ENCODE measurements at places on chromosomes 16 and 17.

DNA sequence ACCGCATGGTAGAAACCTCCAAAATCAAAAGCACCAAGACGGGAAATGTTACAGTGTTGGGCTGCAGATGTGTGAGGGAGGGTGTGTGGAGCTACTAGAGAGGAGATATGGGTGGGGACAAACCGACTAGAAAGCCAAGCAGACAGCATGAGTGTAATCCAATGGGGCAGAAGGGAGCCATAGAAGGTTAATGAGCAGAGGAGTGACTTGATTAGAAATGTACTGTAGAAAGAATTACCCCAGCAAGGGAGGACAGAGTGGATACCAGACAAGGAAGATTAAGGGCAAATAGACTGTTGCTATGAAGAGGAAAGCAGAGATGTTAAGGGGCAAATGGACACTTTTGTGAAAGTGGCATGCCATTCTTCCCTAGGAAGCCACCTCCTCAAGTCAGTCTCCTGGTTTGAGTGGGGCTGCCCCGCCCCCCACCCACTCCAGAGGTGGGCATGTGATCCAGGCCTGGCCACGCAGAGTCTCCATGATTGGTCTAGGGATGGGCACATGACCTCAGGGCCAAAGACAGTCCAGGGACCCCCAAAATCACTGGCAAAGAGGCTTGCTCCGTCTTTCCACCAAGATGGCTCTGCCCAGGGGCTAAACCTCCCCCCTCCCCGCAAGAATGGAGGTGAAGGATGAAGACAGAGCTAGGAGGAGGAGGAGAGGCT lies 4.3 kb downstream of the COTL1 start:
- no peak for DNase-seq

DNA sequence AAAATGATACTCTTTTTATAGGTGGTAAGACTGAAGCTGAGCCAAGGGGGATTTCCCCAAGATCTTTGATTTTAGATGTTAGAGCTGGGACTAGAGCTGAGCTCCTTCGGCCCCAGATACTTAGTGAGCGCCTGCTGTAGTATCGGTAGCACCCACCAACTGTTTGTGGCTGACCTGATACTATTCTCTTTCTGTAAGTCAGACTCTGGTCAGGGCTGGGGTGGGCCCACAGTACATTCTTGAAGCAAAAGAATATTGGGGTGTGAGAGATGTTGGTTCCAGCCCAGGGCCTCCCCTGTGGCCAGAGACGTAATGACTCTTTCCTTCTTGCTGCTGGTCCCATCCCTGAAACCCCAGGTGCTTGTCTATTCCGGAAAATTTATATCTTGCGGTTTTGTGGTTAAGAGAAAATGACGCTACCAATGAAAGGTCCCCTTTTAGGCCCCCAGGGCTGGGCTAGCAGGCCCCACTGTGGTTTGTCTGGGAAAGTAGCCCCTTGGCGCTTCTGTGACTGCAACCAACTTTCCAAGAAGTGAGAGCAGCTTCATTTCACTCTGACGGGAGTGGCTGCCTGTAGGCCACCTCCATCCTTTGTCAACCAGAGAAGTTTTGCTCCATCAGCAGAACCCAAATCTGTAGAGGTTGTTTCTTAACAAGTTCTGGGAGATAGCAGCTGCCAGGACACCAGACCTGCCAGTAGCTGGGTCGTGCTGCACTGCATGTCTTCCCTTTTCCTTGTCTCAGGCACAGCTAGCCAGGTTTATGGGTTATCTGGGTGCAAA lies 86.4 kb upstream of the LGALS9 start:
- DNase-seq, result peak; percentile 60

DNA sequence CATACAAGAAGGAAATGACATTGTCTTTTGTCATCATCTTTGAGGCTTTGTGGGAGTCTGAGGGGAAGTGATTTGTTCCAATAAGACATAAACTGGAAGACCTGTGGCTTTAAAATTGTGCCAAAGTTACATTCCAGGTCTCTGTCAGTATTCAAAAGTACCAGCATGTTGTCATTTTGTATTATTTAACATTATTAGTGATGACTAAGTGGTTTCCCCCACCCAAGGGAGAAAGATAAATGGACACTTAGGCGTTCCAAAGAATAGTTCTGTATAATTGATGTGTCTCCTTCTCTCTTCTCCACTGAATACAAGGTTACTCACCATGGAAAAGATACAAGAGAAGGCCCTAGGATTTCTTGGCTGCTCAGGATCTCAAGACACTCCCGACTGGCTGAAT lies 3.8 kb downstream of the CFAP97D1 start:
- DNase-seq, result no peak

DNA sequence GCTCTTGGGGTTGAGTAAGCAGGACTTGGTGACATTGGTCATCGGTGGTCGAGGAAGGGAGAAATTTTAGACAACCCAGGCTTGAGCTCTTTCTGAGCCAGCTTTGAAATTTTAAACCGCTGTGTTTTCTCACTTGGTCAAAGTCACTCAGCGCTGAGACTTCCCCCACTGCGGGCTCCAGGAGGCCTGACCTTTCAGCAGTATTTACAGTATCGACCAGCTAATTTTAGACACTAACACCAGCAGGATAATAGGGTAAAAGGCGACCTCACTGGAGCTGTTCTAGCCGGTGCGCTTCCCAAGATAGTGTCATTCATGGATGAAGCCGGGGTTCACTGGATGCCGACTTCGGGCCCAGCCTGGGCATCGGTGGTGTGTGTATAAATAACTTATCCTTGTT lies 29.7 kb upstream of the WSCD1 start:
- DNase-seq, result no peak

DNA sequence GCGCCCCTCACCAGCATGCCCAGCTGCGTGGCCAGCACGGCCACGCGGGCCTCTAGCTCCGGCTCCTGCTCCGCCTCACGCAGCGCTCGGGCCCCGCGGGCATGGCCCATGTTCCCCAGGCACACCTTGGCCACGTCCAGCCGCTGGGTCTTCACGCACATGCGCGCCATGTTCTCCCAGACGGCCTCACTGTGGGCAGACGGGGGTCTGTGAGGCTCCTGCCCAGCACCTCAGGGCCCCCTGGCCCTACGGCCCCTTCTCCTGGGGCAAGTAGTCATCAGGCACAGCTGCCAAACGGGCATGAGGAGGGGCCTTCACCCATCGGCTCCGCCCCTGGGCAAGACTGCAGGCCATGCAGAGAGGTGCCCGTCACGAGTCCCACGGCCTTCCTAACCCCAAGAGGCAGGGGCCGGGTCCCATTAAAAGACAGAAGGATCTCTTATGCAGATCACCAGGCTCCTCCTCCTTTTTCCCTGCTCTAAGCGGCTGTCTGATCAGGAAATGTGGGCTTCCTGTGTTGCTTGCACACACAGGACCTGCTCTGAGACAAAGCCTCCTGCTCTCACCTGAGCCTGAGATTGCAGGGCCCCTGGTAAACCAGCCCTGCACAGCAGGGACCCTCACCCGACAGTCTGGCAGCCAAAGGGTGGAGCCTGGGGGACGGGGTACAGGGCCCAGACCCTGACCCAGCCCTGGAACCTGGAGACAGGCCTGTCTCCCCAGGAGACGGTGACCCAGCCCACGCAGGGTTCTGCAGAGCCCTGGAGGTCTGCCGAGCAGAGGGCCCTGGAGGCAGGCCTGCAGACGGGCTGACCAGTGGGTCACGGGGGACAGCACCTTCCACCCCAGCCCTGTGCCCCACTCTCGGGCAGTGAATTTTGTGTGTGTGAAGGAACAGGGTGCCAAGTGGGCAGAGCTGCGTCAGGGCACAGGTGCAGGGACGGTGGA lies 6.6 kb upstream of the TMEM204 start:
- no peak for DNase-seq

GRCh38 chr16:55660026-55660425 lies 4.2 kb downstream of the SLC6A2 start:
- DNase-seq, result no peak

DNA sequence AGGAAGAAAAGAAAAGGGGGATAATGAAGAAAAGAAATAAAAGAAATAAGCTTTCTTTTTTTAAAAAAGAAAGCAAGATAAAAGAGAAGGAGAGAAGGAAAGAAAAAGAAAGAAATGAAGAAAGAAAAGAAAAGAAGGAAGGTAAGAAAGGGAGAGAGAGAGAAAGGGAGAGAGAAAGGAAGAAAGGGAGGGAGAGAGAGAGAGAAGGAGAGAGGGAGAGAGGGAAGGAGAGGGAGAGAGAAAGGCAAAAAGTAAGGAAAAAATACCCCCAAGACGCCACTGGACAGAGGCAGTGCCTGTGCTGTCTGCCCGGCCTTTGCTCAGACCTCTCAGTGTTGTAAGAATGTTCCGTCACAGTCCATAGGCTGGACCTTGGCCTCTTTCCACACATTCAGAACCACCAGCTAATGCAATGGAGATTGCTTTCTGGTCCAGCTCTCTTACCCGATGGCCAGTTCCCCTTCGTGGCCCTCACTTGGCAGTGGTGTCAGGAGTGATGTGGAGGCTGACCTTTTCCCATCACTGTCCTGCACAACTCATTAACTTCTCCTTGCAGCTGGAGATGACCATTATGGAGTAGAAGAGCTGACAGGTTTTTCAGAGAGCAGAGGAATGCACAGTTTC lies 14.3 kb upstream of the HNF1B start:
- DNase-seq, result no peak

- no peak for DNase-seq
Measured at GRCh38 chr17:78818932-78819331, 21.7 kb downstream of the USP36 start.

DNA sequence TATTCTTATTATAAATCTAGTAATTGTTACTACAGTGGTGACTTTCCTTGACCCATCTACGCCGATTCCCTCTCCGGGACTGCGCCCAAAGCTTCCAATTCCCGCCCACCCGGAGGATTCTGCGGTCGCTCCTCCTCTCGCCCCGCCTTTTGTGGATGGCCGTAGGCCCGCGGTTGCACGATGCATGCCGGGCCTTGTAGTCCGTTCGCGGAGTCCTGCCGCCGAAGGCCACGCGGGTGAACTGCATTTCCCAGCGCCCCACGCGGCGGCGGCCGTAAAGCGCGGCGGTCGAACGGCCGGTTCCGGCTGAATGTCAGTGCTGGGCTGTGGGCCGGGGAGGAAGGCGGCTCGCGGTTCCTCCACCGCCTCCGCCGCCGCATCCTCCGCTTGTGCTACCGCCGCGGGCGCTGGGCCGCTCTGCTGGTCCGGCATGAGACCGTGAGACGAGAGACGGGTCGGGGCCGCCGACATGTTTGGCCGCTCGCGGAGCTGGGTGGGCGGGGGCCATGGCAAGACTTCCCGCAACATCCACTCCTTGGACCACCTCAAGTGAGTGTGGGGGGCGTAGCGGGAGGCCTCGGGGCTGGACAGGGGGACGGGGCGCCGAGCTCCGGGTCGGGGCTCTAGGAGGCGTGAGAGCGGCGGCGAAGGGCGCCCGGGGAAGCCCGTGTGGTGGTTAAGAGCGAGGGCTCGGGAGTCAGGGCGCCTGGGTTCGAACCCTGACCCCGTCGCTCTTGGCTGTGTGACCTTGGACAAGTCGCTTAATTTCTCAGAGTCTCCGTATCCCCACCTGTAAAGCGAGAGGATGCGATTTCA lies at the start of gene CLEC16A:
Gene CLEC16A (plus strand): TSS at position 316 of the 816 bp plus-strand sequence. CDS start 154 bp downstream, at position 470.
- DNase-seq, result peak; percentile 96

DNA sequence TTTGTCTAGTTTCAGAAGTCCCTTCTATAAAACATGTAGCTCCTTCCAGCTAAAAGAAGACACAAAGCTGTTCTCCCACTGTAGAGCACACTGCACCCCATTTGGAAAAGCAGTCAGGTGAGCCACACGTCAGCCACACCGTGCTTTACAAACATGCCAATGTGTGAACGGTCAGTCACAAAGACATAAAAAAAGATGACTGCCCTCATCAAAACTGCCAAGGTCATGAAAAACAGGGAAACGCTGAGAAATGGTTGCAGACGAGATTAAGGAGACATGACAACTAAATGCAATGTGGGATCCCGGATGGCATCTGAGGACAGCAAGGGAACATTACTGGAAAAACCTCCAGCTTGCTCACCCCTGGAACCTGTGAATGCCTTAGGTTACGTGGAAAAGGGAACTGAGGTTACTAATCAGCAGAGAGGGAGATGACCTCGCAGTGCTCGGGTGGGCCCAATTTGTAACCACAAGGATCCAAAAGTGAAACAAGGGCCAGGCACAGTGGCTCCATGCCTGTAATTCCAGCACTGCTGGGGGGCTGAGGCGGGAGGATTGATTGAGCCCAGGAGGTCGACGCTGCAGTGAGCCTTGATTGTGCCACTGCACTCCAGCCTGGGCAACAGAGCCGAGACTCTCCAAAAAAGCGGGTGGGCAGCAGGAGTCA lies 8.1 kb downstream of the ANKRD11 start:
- no peak for DNase-seq

DNA sequence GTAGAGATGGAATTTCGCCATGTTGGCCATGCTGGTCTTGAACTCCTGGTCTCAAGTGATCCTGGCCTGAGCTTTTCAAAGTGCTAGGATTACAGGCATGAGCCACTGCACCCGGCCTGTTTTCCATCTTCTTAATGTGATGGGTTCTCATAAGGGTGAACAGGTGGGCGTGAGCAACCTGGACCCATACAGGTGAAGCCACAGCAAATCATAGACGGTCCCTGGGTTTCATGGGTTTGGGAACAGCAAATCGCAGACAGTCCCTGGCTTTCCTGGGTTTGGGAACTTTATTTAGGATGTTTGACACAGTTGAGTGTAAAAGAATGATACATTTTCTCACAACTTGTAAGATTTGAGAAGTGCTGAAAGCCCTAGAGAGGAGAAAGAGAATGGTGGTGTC lies 12.9 kb upstream of the MEIOB start:
- DNase-seq, result no peak

DNA sequence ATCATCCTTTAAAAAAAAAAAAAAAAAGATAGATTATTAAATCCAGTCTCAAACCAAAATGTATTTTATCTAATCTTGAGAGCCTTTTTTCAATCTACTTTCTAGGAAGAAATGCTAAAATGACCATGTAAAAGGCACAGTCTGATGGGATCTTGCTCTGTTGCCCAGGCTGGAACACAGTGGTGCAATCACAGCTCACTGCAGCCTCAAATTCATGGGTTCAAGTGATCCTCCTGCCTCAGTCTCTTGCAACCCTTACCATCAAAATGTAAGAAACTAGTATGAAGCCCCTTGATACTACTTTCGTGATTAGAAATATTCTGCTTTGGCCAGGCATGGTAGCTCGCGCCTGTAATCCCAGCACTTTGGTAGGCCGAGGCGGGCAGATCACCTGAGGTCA lies 70.8 kb downstream of the HELZ start:
- DNase-seq, result no peak

DNA sequence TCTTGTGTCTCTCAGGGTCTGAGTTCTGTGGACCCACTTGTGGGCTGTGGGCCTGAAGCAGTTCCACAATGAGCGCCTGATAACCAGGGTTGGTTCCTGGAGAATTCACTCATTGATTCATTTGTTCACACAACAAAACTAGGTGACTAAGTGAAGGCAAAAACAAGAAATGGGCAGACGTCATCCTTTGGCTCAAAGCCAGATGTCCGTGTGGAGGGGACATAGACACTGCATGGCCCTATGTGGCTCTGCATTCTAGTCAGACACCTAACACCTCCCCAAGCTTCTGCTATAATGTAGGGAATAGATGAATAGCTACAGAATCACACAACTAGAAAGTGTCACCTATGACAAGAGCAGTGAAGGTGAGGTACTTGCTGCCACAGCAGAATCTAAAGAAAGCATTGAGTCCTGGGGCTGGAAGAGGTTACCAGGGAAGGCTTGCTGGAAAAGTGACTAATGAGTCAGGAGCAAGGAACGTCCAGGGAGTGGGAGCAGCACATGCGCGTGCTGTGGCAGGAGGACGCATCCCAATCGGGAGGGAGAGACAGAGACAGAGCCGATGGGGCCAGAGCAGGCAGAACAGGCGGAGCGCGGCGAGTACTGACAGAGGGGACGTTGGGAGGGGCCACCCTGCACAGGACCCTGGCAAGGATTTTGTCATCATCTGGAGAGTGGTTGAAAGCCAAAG lies 58.9 kb downstream of the CES1 start:
- DNase-seq, result no peak

- no peak for DNase-seq
Measured at GRCh38 chr17:80710714-80711302, 166.2 kb downstream of the RPTOR start.

GRCh38 chr17:47738178-47738577 lies 5.1 kb downstream of the TBX21 start:
- no peak for DNase-seq

Measured in activated CD4-positive, alpha-beta T cell treated with anti-CD3 and anti-CD28 coated beads for 24 hours (primary cell).